ENCODE measurements at places on chromosomes 3 and 15.

GRCh38 chr3:64995857-64996551, 308.2 kb upstream of the ADAMTS9 start:
- DNase-seq = no peak

GRCh38 chr3:121330634-121331033, 215.2 kb downstream of the POLQ start:
- no peak for DNase-seq

GRCh38 chr3:122668930-122669730, 11.5 kb upstream of the PARP14 start:
- no peak for DNase-seq

GRCh38 chr3:66303491-66303901, 82.7 kb downstream of the SLC25A26 start:
- no peak for DNase-seq

- DNase-seq = no peak
These were observed 265.4 kb downstream of the SLCO3A1 start for GRCh38 chr15:92118936-92119325.

GRCh38 chr3:182292591-182292990, 500.7 kb upstream of the ATP11B start:
- no peak for DNase-seq

DNA sequence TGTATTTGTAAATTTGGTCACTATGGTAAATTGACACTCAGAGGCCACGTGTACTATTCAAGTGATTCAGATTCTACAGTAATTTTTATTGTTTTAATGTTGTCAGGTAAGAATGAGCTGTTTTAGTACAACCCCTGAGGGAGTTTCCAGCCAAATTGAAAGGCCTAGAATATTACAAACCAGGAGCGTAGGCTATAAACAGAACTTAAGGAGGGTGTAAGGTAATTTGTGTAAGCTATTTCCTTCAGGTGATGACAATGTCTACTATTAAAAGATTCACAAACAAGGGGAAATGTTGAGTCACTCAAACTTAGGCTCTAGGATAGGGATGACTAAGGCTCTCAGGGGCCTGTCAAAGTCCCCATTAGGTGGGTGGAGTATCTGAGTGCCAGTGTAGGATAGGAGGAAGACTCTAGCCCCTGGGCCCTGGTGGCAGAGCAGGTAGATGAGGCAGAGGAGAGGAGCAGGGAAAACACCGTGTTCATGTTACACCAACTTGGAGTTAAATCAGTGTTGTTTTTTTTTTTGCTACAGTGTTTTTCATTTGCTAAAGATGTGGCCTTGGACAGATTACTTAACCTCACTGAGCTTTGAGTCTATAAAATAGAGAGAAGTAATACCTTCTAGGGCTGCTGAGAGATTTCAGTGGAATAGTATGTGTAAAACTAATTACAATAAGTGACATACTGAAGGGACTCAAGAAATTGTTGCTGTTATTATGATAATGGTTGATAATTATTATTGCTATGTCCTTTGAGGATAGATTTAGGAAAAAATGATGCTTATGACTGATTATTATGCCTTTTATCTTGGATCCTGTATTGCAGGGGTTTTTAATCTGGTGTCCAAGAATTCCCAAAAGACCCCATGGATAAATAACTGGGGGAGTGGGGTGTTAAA, 10.3 kb downstream of the TM4SF1 start:
- no peak for DNase-seq

DNA sequence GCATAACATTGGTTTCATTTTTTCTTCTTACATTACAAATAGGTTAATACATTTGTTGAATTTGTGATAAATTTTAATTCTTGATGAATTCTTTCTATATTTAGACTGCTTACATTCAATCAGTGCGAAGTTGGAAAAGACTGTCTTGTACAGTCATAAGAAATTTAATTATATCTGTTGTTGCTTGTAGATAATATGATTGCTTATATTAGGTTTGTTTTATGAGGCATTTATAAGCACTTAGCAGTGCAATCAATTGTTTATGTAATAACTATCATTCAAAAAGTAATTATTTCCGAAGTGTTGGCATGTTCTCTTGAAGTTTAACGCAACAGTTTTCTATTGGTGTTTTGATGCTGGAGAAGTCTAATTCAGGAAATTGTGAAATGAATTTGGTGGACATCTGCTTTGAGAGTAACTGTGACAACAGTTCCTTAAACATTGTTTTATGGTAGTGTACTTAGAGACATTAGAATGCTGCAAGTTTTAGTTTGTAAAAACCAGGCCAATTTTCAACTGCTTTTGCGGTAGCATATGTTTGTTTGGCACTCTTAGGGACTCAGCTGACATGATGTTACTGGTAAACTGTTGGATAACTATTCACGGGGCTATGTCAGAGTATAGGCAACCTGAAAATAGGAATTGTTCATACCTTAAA, 99.7 kb downstream of the NAALADL2 start:
- DNase-seq = no peak

GRCh38 chr3:136790786-136791185, 28.1 kb upstream of the SLC35G2 start:
- DNase-seq = no peak

DNA sequence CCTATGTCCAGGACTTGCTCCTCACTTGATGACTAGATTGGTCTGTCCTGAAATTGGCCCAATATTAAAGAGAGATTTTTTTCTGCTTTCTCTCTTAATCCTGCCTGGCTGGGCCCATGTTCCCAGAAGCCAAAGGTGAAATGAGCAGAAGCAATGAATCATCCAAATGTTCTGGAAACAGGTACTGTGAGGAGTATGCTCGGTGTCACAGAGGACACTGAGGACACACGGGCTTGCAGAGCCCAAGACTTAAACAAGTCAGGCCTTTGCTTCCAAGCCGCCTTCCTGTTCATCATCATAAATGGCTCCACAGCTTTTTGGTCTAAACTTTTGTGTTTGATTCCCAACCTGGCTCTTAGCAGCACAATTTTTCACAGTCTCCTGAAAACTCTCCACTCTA, 31.4 kb downstream of the EIF3J start:
- DNase-seq = no peak

DNA sequence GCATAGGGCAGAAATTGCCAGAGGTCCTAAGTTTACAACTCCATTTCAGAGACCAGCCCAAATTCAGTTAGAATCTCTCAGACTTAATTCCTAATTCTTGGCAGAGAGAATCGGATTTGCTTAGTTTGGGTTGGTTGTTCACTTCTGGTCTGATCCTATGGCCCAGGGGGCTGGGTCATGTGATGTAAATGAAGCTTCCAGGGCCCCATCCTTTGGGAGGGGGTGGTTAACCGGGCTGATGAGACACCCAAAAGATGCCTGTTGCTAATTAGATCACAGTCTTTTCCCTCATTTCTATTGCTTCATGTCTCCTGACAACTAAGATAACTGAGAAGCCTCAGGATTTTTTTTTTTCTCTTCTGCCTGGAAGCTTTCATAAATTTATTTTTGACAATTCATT, 11.1 kb upstream of the ZNF620 start:
- DNase-seq = no peak
